ENCODE measurements at places on chromosomes 1 and 21.

DNA sequence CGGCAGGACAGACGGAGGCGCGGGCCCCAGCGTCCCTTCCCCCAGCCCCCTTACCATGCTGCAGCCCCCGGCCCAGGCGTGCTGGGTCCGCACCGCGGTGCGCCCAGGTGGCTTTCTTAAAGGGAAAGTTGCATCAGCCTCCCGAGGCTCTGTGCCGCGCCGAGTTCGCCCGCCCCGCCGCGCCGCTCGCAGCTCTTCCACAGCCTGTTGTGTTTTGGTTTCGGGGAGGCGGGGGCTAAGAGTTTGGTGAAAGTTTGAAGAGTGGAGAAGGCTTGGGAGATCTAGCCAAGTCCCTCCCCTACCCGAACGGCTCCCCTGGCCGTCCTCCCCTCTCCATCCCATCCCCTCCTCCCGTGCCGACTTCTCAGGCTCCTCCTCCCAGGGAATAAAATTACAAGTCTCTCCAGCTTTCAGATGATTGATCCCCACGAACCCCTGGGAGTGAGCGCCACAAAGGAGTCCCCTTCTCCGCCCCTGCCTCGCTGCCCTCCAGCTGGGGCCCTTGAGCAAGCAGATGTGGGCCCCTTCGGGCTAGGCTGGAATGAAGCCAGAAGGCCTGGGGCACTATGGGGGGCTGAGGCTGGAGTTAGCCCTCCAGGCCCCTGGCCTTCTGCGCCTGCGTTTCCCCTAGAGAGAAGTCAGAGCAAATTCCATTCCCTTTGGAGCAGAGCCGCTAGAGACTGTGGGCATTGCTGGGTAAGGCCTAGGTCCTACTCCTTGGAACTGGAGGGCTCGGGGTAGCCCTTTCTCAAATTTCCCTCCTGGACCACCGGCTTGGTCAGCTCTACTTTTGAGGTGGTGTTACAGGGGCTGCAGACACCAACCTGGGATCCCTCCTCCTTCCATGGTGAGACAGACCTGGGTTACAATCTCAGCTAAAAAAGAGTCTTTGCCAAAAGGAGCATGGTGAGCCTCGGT, at the start of gene SLC6A9:
Gene SLC6A9 (minus strand): TSS at position 211 of the 918 bp plus-strand sequence. CDS start 7,185 bp downstream, outside the sequence.
- DNase-seq = peak; percentile 10

GRCh38 chr1:164602480-164603093, 43.6 kb downstream of the PBX1 start:
- peak; percentile 65 for DNase-seq

DNA sequence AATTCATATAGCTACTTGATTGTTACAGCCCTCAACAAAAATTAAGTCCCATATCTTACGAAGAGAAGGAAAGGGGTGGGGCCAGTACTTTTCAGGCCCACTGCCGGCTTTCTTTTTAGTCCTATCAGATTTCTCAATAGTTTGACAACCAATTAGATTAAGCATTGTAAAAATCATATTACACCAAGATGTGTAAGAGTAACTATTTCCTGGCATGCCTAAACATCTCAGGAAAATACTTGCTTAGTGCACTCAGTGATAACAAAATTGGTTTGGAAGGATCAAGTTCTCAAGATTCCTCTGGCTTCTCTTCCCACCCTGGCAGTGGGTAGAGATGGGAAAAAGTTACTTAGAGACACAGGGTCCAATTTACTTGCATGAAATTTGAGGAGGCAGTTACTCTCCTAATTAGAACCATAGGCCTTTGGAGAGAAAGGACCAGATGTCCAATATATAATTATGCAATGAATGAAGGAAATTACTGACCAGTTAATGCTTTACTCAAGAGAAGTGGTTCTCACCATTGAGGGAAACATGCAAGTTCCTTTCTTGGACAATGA, 30.1 kb downstream of the STPG1 start:
- DNase-seq = no peak

GRCh38 chr1:222654849-222655248, 37.0 kb downstream of the MIA3 start:
- DNase-seq = no peak

GRCh38 chr1:170326186-170326585, 180.4 kb downstream of the NTMT2 start:
- no peak for DNase-seq

DNA sequence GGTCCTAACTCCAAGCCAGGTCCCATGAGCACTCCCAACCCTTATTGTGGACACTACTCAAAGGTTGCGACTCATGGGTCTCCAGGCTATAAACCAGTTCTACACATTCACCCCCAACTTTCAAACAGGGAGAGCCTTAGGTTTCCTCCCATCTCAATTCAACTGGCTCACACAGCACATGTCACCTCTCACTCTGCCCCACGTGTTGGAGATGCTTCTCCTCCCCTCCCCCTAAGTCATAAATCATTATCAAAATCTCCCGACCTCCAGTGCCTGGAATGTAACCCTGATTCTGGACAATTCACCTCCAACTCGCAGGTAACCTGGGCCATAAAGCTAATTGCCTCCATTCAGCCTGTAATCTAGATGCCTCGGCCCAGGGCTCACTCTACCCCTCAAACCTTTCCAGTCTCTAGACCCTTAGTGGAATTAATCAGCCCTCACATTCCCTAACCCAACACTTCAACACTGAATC, 595 bp downstream of the AK2 start:
- peak; percentile 15 for DNase-seq

DNA sequence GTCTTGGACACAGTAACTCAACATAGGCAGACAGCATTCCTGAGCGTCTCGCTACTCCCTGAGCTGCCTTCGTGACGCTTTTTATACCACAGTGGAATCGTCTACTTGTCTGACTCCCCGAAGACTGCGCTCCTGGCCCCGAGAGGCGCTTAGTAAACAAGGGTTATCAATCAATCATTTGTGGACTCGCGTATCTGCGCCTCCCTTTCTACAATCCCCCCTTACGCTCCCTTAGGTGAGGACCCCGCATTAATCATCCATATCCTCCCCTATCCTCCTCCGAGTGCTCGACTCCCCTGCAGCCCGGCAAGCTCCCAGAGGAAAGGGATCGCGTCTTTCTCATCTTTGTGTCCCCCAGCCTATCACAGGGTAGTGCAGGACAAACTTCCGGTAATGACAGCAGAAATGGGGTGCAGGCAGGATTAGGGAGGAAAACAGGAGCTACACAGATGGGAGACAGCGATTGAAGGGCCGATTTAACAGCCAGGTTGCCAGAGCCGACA, 522 bp downstream of the TMEM59 start:
- DNase-seq = peak; percentile 21

GRCh38 chr1:84776639-84777038, 86.4 kb upstream of the SSX2IP start:
- no peak for DNase-seq

DNA sequence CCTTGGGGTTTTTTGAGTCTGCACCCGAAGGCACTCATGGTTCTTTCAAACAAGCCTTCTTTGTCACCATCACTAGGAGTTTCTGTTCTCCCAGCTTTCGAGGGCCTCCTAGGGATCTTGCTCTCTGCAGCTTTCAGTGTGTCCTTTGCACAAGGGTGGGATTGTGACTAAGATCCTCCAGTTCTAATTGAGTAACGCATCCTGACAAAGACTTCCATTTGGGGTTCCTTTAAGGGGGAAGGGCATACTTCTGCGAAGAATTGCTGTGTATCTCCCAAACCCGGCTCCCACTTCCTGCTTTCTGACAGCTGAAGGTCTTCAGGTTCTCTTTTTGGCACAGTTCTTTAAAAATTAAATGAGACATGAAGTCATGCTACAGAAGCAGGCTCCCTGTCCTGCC, 139.4 kb downstream of the EDEM3 start:
- DNase-seq = no peak

DNA sequence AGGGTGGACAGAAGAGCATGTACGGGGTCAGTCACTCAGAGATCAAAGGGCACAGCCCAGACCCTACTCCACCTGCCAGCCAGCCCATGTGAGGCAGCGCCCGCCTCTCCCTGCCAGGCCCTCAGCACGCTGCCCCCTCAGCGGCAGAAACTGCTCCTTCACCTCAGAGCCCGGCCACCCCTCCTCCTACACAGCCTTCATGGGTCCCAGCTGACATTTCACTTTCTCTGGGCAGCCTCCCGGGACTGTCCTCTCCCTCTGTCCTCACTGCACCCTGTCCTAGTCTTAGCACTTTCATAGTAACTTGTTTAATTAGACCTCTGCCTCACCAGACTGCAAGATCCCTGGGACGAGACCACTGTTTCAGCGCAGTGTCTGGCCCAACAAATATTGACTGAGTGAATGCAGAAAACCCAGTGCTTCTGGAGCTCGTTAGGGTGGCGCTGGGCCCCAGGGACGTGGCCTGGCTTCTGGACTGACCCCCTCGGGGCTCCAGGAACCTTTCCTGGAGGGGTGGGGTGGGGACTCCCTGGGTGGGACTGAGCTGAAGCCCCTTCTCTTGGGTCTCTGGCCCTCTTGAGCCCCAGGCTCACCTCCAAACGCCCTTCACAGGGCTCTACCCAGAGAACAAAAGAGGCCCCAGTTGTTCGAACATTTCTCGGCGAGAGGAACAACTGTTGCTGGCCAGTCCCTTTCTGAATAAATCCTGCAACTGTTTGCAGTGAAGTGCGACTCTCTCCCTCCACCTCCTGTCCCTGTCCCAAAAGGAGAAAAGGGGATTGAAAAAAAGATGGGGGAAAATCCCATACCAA, 114.9 kb downstream of the CASZ1 start:
- DNase-seq = no peak

- DNase-seq = no peak
Measured at GRCh38 chr21:42453224-42453985, 42.6 kb downstream of the RSPH1 start.

DNA sequence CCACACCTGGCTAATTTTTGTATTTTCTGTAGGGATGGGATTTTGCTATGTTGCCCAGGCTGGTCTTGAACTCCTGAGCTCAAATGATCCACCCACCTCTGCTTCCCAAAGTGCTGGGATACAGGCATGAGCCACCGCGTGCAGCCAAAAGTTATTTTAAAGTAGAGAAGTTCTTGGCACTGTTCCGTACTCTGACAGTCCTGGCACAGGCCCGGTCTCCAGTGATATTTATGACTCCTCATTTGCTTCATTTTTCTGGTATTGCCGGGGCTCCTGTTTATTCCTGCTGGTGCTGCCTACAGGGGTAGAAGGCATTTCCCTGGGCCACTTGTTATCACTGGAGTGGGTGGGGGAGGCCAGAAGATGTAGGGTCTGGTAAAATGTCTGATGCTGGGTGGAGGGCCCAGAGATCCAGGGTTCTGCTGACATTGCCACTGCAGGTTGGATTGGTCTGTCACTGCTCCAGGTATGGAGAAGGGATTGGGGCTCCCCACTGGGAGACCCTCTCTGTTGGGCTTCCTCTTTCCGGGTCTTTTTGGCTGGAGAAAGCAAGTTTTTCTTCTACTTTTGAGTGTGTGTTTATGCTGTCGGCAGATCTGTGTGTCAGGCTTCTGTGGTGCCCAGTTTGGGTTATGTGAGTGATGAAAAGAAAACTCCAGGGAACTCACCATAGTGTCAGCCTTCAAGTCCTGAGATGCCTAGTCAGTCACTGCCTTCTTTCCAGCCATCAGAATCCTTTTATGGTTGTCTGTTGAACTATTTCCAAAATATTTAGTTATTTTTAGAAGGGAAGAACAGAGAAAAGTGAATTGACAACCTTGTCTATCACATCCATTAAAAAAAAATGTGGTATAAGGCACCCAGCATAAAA, 4.5 kb downstream of the MROH7 start:
- no peak for DNase-seq

GRCh38 chr1:12593621-12594066, 24.4 kb downstream of the DHRS3 start:
- no peak for DNase-seq

- no peak for DNase-seq
Measured at GRCh38 chr1:60223158-60223557, 149.6 kb upstream of the C1orf87 start.

Data from NCI-H1092 treated with DMSO at 0.1 percent for 48 hours (cell line).